Peyer's patch (tissue), 4 donors: ENCODE measurements at places on chromosomes 3 and 15. TPM values are rescaled to one million over a fixed set of nuclear protein-coding genes. Genes with fewer than 3 reads are reported as not detected.

GRCh38 chr3:172244011-172244410 lies 204.2 kb downstream of the GHSR start:
- no peak for DNase-seq

DNA sequence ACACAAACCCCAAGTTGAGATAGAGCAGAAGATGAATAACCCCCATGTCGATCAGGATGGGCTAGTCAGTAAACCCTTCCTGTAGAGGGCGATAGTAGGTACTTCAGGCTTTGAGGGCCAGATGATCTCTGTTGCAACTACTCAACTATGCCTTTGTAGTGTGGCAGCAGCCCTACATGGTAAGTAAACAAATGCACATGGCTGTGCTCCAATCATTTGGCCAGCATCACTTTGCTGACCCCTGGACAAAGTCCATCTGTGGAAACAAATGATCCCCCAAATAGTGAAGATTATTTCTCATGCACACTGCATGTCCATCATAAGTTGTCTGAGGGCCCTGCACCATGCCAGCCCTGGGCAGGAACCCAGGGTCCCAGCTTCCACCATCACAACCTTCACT lies 402.2 kb upstream of the PROK2 start:
- no peak for DNase-seq

- DNase-seq, result no peak
Measured at GRCh38 chr15:48388016-48388851, 57.0 kb downstream of the DUT start.

DNA sequence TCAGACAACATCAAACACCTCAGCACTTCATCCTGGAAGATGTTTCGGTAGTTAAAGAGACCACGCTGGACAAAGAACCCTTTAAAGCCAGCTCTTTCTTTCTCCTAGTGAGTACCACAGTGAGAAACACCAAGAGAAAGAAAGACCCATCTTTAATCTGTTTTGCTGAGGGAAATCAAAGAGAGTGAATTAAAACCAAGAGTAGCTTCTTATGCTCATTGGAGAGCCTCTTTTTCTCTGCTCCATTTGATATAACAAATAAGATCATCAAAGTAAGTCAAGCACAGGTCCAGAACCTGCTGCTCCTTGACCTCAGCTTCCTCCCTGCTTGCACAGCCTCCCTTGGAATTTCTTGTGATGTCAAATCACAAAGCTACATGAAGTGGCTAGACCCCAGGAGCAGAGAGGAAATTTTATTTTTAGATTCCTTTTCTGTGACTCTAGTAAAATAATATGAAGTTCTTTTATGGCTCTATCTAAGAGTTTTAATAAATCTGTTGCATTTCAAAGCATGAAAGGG lies 436.4 kb downstream of the C3orf38 start:
- no peak for DNase-seq

DNA sequence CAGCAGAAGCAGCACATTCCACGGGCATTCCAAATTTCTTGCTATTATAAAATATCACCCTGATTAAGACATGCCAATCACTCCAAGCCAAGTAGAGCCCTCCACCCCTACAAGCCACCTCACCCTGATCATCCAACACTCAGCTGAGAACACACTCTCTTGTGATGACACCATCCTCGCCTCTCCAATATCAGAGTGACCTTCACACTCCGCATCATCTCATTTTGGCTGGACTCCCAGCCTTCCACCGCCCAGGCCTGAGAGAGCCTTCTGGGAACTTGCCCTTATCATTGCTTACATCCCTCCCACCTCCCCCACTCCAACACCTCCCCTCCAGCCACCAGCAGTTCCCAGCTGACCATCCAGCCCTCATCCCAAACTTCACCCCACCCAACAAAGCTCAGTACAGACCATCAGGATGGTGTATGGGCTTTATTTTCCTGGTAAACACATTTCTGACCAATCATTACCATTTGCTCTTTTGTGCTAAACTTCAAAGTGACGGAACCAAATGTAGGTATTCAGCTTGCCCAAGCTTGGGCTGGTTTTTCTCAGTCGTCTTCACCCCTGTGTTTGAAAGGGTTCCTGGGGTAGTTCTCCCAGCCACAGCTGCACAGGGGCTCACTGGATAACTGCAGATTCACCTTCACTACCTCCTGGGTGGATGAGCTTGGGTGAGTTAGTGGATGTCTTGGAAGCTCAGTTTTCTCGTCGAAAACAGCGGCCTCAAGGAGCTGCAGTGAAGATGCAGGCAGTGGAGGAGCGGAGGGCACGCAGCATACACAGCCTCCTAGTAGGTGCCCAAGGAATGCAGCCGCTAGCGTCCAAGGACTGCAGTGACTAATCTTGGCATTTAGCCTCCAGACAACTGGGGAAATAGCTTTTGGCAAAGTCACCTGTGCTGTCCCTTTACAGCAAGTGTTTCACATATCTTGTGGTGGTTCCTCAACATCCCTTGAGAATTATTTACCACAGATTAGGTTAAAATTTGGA lies 115.1 kb downstream of the LIPC start:
- no peak for DNase-seq

GRCh38 chr15:89852342-89852995 lies 37.8 kb upstream of the ANPEP start:
- no peak for DNase-seq

DNA sequence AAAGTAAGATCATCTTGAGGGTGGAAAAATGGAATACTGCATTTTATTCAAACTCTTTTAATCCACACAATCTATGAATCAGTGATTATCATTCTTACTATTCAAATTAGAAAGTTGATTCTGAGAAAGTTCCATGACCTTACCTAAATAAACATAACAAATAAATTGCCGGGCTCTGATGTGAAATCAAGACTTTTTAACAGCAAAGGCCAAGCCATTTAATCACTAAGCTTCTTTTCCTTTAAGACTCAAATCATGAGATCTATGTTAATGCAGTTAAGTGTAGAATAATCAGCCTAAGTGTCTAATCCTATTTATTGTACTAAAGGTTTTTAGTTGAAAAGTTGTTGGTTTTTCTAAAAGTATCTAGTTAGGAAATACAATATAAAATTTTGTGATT lies 857.0 kb downstream of the SI start:
- no peak for DNase-seq

DNA sequence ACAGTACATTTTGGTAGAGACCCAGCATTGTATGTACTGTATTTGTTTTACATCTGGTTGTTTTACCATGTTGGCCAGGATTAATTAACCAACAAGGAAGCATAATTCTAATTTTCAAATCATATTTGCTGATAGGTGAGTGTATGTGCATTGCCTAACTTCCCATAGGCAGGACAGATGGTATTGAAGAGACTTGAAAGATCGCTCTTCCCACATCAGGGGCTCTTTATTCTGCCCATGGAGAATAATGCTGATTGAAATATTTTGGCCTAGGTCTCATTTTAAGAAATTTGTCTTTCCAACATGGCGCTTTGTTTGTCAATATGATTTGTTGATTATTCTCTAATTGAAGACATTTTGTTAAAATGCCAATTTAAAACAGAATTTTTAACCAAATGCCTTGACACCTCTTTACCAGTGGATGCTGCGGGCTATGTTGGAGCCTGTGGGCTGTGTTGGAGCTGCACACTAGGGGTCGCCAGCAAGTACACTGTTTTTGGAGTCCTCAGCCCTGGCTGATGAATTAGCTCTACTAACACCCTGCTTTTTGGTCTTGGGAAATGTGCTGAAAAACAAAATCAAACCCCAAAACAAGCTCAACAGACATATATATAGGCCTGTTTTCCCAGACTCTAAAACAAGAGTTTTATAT lies 5.3 kb downstream of the P2RY12 start:
- DNase-seq, result peak; percentile 32

DNA sequence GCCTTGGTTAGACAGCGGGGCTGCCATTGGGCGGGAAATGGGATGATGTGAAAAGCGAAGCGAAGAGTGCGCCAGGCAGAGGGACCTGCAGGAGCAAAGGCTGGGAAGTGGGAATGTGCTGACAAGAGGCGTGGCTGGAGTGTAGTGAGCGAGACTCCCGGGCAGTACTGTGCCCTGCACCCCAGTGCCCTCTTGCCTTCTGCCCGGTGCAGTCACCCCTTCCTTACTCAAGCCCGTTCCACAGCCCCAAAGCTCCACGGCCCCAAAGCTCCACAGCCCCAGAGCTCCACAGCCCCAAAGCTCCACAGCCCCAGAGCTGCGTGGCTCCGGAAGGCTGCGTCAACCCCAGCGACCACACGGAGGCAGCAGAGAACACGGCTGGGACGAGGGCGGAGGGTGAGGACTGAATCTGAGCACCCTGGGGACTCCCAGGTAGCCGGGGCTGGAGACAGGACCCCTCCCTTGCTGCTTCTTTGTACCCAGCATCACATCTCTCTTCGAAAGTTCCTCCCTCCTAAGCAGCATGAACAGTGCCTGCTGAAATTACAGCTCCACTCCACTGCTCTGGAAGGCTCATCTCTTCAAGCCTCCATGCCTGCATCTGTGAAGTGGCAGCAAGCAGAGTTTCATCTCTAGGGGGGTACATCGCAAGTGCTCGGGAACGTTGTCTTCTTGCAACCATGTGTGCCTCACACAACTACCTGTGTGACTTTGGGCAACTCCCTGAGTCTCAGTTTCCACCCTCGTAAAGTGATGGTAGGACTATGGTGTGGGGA lies 108.9 kb downstream of the FBLN2 start:
- peak; percentile 69 for DNase-seq

- no peak for DNase-seq
Measured at GRCh38 chr3:178350763-178351162, 185.5 kb upstream of the KCNMB2 start.

GRCh38 chr3:72661115-72661457 lies 187.2 kb downstream of the SHQ1 start:
- DNase-seq, result no peak

DNA sequence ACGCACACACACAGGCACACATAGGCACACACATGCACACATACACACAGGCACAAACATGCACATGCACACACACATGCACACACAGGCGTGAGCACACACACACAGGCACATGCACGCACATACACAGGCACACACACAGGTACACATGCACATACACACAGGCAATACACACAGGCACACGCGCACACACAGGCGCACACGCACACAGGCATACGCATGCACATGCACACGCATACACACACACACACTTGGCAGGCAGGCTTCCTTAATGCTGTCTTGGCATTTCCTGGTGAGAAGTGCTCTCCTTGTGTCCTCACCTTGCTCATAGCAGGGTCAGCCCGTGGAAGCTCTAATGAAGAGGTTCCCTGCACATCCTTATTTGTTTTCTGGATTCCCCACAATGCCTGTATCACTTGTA lies 8.4 kb upstream of the SLCO2A1 start:
- no peak for DNase-seq

GRCh38 chr15:35437157-35437556 lies 108.8 kb downstream of the DPH6 start:
- DNase-seq, result no peak

GRCh38 chr3:172294223-172294806 lies 153.9 kb downstream of the GHSR start:
- DNase-seq, result no peak

DNA sequence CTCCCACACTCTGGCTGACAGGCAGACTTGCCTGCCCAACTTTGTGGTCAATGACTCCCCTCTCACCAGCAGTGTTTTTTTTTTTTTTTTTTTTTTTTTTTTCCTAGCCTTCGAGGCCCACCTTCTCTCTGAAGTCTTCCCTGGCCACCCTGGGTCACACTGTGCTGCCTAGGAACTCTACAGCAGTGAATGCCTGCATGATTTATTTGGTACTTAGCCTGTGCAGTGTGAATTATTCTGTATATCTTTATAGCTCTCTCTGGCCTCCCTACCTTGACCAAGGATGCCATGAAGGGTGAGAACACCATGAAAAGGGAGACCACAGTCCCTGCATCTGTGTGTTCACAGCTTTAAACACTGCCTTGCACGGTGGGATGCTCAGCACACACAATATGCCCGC lies 141.6 kb downstream of the CLSTN2 start:
- no peak for DNase-seq

GRCh38 chr3:101500208-101500607 lies 12.8 kb downstream of the SENP7 start:
- no peak for DNase-seq

GRCh38 chr3:31536497-31536896 lies 3.8 kb downstream of the STT3B start:
- no peak for DNase-seq

DNA sequence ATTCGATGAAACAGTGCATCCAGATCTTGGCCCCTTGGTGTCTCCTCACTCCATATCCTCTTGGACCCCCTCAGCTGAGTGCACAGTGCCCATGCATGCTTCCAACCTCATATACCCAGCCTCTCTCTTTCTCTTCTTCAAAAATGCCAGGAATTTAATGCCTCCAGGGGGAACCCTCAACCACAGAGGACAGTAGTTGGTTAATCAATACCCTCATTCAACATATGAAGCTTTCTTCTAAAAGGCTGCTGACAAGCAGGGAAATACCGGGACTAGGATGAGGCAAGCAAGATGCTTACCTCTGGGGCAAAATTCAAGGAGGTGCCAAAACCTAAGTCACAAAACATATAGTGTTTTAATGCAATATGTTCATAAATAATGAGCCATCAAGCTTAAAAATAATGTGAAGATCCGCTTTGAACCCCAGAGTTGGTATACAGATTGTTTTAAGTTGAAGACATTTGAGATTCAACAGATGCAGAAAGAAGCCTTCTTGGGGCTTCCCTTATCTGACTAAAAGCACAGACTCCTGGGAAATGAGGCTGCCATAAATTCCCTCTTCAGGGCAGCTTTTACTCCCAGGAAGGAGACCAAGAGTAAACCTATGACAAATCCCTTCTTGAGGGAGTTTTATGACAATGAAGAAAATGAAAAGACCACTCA lies 48.2 kb upstream of the FHIT start:
- DNase-seq, result no peak

- DNase-seq, result no peak
Measured at GRCh38 chr3:128006061-128007032, 45.9 kb upstream of the SEC61A1 start.

DNA sequence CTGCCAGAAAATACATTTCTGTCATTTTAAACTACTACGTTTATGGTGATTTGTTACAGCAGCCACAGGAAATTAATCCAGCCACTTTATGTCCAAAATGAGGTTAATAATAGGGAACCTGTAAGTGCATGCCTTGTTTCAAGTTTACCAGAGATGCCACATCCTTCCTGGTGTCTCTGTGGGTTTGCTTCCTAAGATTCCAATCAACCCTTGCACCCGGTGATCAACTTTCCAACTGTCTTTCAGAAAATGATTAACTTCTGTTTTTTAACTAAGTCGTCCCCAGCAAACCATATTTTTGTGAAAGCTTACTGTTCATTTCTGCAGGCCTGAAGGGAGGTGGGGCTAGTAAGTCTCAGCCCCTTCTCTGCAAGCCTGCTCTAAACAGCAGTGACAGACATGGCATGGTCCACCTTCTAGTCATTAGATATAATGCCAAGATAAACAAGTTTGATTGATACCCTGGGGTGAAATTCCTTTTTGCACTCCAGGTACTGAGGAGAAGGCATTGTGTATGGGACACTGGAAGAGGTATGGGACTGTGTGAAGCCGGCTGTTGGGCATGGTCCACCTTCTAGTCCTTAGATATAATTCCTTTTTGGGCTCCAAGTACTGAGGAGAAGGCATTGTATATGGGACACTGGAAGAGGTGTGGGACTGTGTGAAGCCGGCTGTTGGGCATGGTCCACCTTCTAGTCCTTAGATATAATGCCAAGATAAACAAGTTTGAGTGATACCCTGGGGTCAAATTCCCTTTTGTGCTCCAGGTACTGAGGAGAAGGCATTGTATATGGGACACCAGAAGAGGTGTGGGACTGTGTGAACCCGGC lies 11.1 kb upstream of the TMC3 start:
- no peak for DNase-seq

The SKOR1 gene
- total RNA-seq, result 1.2 TPM

The COL6A5 gene
- total RNA-seq, result not detected

The CCR3 gene
- not detected for total RNA-seq

The NR1I2 gene
- 456 TPM for total RNA-seq

The DAG1 gene
- total RNA-seq, result 79.2 TPM

The TTLL13 gene
- total RNA-seq, result not detected

The MAPKAPK3 gene
- 25.6 TPM for total RNA-seq
